ENCODE measurements at places on chromosomes 4 and X.

DNA sequence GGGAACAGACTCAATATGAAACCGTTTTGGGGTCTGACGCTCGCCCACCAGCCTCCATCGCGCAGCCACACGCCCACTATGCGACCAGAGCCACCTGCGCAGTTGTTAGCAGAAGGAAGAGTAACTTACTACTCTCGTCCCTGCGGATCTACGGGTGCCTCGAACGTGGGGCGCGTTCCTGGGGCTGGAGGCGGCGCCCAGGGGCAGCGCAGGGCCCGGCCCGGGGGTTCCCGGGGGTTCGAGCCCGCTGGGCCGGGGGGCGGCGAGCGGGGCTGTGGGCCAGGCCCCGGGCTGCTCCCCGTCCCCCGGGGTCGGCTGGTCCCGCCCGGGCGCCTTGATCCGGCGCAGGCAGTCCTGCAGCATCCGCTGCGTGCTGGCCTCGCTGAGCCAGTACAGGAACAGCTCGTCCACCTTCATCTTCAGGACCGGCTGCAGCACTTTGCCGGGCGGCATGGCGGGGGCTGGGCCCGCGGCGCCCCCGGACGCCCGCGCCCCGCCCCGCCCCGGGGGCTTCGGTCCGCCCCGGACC lies 404 bp downstream of the PPP2R3B start:
- no peak for DNase-seq

- peak; percentile 29 for DNase-seq
These were observed at the start of gene CC2D2A for GRCh38 chr4:15469402-15470127. Gene CC2D2A (plus strand): TSS chr4:15469882. CDS start chr4:15475933, 6,051 bp downstream.

DNA sequence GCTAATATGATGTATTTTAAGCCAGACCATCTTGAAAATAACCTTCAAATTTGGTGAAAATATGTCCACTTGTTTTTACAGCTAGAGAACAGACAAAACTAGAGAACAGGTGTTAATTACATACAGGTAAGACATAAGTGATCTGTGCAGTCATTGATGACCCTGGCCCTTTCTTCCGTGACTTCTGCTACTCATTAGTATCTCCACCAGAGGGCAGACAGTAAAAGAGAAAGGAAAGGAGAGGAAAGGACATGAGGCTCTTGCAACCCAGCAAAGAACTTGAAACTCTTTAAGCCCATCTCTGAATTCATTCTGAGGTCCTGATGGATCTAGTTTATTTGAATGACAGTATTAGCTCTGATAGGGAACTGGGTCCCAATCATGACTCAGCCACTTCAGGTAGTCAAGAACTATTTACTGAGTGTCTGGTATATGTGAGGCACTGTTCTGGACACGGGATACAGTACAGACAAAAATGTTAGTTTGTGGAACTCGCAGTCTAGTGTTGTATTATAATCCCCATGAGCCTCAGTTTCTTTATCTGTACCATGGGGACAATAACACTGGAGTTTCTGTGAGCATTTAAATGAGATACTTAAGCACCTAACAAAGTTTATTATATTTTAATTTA lies 121.0 kb upstream of the TEX13D start:
- DNase-seq, result peak; percentile 34

GRCh38 chr4:23547096-23547495 lies 342.8 kb downstream of the PPARGC1A start:
- DNase-seq, result no peak

DNA sequence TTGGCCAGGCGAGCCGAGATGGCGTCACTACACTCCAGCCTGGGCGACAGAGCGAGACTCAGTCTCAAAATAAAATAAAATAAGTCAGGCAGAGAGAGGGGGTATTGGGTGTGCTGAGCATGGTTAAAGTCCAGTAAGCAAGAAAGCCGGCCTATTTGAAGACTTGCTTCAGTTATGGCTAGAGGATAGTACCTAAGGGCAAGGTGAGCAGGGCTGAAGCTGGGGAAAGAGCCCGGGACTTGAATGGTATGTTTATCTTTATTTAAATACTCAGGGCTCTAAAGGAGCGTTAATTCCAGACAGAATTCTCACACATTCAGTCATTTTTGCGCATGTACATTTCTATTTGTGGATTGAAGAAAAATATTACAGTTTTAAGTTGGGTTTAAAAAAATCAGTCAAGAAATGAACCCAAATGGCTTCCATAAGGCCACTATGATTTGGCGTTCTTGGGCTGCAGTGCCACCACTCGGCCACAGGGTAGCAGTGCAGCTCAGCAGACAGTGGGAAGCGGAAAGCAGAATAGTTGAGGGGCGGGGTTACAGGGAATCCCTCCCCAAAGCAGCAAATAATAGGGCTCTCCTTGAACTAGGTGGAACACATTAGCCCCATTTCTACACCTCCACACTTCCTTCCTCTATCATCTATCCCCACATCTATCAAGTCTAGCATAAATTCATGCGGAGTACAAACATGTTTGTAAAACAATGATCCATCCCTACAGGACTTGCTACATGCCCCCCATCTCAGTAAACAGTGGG lies 37.2 kb upstream of the SH3D19 start:
- peak; percentile 77 for DNase-seq

- no peak for DNase-seq
These were observed 70.6 kb downstream of the MTMR1 start for GRCh38 chrX:150763810-150764209.

DNA sequence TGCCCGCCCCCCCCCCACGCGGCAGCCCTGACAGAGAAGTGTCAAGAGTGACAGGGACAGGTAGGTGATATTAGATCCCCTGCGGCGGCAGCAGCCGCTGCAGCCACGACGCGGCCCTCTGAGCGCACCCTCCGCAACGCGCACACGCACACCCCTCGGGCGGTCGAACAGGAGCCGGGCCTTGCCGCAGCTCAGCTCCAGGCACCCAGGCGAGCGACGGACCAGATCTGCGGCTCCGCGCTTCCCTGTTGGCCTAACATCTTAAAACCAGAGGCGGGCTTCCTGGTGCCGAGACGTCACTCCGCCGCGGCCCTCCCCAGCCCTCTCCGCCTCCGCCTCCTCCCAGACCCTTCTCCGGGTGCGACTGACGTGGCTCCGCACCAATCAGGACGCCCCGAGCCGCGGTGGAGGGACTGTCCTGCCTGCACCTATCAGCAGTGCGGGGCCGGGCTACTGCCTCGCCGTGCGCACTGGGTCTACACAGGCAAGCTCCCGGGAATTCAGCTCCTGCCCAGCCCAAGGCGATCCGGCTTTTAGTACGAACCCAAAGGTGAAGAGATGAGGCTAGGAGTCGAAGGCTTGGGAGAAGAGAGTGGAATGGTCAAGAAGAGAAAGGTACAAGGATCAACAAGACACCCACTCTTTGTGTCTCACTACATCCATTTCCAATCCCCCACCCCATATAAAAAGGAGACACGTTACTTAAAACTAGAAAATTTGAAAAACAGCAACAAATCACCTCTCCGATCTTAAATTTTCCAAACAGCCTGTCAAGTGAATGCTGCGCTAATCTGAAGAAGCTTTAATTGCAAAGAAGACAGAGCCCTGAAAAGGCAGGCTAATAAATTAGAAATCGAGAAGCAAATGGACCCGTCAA lies at the start of gene PITX2:
TSS of gene PITX2 (minus strand) at position 237 of the 877 bp plus-strand sequence. CDS start 617 bp downstream, outside the sequence.
- peak; percentile 97 for DNase-seq
